Common myeloid progenitor, CD34-positive (primary cell): ENCODE measurements at places on chromosomes 4 and X.

DNA sequence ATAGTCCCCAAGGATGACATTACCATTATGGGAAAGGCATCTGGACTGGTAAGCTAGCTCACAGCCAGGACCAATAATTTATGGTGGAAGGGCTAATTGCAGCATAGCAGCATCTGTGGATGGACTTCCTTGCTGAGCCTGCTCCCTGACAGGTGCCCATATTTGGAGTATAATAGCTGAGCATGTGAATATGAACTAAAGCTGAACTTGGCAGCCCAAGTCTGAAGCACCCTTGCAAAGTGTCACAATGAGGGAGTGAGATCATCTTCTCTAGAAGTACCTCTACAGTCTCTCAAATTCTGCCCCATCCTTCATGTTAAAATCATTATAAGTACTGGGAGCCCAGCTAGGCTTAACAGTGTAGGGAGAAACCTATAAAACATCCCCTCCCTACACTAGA, 128.2 kb upstream of the INPP4B start:
- no peak for DNase-seq

- DNase-seq = no peak
Observed at GRCh38 chrX:150873616-150874015, 24.9 kb downstream of the CD99L2 start.

GRCh38 chrX:93637591-93637990, 35.8 kb downstream of the NAP1L3 start:
- DNase-seq = no peak

GRCh38 chr4:152965611-152966010, 29.5 kb downstream of the FHDC1 start:
- no peak for DNase-seq

DNA sequence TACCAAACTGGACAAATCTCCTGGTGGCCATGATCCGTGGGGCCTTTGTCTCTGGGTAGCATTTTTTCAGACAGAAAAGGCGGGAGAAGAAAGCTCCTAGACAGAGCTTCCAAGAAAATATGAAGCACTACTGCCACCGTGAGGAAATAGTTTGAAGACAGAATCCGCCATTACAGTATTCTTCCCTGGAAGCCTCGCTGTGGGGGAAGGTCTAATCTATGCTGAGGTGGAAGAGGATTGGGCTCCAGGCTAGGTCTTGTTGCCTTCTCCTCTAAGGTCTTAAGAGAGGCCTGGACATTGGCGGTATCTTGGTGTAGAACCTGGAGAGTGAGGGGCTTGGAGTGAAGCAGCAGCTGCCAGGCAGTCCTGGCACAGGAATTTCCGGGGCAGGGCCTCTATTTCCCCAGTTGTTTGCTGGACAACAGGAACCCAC, 218.9 kb downstream of the OR13H1 start:
- peak; percentile 85 for DNase-seq

DNA sequence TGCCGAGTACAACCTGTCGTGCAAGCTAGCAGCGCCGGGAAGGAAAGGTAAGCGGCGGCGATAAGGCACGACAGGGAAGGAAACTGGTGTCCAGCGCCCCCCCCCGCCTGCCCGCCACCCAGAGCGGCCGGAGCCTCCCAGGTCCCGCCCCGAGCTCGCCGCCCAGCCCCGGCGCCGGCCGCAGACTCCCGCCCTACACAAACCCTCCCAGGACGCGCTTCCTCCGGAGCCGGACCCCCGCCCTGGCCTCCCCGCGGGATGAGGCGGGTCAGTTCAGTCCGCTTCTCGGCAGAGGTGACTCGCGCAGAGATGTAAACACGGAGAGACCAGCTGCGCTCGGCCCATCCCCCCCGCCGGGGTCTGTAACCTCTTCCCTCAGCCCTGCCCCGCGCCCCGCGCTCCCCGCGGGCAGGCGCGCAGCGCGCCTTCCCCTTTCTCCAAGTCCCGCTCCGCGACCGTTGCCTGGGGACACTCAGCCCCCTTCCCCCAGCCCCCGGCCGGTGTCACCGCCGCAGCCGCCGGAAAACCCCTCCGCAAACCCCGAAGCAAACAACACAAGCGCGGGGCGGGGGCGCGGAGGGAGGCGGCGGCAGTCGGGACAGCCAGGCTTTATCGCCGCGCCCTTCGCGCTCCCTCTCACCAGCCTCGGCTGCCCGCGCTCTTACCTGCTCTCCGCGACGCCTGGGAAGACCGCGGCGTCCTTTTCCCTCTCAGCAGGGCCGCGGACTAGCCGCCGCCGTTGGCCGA, 543 bp downstream of the ELF2 start:
- DNase-seq = peak; percentile 96

DNA sequence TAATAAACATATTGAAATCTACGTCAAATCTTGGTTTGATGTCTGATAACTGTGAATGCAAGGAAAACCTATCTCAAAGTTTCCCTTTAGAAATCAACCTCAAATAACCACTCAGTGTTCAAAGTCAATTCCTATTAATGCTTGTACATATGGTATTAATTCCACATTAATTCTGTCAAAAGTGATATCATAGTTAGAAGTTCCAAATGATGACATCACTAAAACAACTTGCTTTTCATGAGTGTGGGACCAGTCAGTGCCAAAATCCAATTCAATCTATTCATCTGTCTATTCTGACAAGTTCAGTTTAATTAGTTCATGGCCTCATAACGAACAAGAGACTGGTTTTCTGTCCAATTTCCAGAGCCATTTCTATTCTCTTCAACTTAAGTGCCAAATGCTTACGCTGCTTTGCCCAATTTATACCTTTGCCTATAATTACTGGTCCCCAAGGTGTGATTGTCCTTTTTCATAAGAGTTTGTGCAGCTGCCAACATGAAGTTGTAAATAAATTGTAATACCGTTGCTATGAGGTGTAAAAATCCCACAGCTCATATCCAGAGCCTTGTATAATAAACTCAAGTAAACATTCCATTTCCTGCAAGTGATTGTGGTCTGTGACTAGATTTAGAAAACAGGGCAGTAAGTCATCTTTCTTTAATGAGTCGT, 476.2 kb downstream of the RAB28 start:
- no peak for DNase-seq

DNA sequence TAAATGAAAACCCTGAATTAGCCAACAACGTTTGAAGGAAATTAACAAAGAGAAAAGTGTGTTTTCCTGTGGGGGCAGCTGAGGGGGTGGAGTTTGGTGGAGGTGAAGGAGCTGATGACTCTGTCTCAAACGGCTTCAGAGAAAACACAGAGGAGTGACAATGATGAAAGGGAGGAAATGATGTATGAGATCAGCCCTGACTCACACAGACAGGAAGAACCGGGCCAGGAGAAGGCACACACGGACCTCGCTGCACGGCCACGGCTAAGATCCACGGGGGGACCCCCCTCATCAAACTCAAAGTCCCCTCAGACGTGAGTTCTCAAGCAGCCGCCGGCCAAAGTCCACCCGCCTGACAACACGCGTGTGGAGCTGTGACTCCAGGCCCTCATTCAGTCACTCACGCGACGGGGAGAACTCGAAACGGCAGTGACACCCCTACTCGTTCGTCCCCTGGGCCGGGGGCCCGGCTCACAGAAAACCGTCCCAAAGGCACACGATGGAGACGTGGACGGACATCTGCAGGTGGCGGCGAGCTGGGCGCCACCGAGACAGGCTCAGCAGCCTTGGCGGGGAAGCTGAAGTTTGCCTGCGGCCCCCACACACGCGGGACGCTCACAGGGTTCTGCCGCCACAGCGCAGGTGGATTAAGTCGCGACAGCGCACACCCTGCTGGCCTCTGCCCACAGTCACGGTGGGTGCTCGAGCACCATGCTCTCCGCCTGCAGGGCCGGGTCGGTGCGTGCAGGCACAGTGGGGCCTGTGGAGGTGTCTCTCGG, 28.8 kb downstream of the PPP2R3B start:
- peak; percentile 79 for DNase-seq

DNA sequence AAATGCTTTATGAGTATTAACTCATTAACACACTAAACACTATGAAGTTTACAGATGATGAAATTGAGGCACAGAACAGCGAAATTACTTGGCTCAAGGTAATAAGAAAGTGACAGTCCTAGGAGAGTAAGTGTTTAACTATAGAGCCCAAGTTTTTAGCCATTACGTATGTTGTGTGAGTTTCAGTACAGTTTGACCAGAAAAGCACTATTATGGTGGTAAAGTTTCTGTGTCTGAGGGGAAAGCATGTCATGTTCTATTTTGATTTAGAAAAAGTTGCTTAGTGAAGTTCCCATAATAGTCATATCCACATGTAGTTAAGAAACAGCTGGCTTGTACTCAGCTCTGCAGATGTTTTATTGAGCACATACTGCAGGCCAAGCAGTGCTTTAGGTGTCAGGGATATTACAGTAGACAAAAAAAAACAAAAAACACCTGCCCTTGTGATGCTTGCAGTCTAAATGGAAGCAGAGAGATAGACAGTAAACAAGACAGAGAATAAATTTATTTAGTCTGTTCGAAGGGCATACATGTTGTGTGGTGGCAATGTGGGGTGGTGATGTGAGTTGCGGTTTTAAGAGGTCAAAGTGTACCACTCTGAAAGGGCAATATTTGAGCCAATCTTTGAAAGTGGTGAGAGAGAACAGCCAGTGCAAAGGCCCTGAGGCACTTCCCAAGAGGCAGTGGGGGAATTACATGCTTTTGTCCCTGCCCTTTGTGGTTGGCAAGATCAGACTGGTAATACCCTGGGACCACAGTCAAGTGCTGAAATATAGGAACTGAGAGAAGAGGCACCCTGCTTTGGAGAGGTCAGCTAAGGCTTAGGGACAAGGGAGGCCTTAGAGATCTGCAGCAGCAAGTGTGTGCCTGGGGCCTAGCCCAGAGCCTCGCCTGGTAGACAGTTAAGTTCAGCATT, 6.2 kb downstream of the TMEM131L start:
- DNase-seq = no peak
